ENCODE measurements at places on chromosomes 5 and 9.

DNA sequence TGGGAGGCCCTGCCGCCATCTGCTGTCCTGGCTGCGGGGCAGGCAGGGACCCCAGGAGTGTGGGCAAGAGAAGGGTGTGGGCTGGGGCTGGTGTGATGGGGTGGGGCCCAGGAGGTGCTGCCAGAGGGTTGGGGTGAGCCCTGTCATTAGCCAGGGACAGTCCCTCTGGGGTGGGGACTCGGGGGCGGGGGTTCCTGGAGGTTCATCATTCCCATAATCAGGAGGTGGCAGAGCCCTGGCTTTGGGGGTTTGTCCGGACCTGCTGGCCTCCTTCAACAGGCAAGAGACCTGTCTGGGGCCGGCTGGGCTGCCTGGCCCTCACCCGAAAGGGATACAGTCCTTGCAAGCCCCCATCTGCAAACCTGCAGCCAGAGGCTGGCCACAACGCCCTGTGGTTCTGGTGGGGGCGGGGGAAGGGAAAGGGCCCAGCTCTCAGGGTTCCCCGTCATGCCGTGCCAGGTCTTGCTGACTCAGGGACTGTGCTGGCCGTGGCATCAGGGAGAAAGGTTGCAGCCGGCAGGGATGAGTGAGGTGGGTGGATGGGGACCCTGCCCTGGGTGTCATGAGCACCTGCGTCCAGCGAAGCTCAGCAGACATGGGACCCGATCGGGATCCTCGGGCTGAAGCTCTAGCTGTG lies 65.2 kb downstream of the MRPL36 start:
- no peak for DNase-seq

GRCh38 chr9:126374366-126374781 lies 47.7 kb downstream of the MVB12B start:
- DNase-seq: no peak

GRCh38 chr5:142108432-142109330 lies at the start of gene NDFIP1:
TSS of gene NDFIP1 (plus strand) at chr5:142108779. CDS start at chr5:142108975, 196 bp downstream.
- DNase-seq: peak; percentile 65

GRCh38 chr9:12613071-12613470 lies 80.1 kb upstream of the TYRP1 start:
- DNase-seq: no peak

Data from activated CD4-positive, CD25-positive, alpha-beta regulatory T cell treated with anti-CD3 and anti-CD28 coated beads, Interleukin-2, amount 50 U/mL, for 16 hours (primary cell).